Skin of body (tissue), 3 donors: ENCODE measurements at places on chromosomes 4 and X. TPM values are rescaled to one million over a fixed set of nuclear protein-coding genes. Genes with fewer than 3 reads are reported as not detected.

DNA sequence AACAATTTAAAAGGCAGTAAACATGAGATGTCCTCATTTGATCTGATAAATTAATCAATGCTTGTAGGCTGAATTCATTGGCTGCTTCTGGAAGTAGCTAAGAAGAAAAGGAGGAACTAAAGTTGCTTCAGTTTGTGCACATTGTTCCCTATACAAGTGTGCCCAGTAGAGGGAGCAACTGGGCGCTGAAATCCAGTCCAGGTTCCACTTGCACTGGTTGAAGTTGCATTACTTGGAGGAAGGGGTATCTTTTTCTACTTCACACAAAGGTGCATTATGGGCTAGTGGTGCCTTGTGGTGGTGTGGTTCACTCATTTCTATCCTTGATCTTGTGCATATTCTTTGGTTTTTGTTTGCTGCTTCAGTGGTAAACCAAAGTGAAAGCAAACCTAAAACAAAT lies 67.9 kb upstream of the SOX3 start:
- DNase-seq = no peak

DNA sequence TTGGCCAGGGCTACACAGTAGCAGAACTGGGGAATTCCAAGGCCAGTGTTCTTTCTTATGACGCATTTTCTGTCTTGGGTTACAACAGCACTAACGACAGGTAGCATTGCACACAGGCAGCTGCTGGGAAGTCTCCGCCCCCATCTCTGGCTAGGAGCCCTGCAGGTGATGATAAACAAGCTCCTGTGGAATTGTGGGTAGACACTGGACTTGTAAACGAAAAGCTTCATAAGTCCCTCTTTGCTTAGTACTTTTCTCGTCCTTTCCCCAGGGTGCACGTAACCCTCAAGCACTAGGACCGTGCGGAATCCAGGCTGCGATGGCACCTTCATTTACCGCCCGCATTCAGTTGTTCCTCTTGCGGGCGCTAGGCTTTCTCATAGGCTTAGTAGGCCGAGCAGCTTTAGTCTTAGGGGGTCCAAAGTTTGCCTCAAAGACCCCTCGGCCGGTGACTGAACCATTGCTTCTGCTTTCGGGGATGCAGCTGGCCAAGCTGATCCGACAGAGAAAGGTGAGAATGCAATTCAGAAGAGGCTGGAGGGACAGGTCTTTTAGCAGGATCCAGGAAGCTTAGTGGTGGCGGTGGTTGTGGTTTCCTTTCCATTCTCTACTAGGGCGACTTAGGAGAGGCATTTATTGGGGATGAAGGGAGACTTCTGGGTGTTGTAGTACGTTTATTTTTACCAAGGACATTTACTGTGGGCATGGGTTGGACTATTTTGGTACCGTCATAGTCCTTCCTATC lies at the start of gene FAAH2:
FAAH2 (plus strand) TSS at position 200 of the 745 bp plus-strand sequence; CDS start at position 320, 120 bp downstream.
- DNase-seq = no peak

- no peak for DNase-seq
Measured at GRCh38 chr4:97670703-97671269, 472.5 kb downstream of the STPG2 start.

- DNase-seq = no peak
Measured at GRCh38 chr4:140081641-140082390, 72.2 kb downstream of the MAML3 start.

- DNase-seq = no peak
Measured at GRCh38 chrX:106404512-106404911, 207.3 kb upstream of the RADX start.

DNA sequence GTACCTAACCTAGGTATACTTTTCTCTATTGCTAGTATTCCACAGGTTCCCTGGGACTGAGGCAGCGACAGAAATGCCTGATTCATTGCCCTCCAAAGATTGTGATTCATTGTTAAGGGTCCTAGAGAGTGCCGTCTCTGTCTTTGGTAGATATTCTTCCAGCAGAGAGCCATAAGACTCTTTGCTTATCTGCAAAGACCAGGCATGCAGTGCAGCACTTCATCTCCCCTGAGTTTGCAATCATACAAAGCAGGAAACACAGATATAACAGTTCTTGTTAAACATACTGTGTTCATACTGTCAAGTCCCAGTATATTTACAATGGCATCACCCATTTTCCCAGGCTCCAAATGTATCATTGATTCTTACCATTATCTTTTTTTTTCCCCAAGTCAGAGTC lies 47.7 kb downstream of the KLF8 start:
- no peak for DNase-seq

GRCh38 chr4:152408514-152409327 lies 127.2 kb downstream of the FBXW7 start:
- DNase-seq = no peak

- no peak for DNase-seq
Measured at GRCh38 chr4:118936406-118936805, 47.8 kb downstream of the SYNPO2 start.

DNA sequence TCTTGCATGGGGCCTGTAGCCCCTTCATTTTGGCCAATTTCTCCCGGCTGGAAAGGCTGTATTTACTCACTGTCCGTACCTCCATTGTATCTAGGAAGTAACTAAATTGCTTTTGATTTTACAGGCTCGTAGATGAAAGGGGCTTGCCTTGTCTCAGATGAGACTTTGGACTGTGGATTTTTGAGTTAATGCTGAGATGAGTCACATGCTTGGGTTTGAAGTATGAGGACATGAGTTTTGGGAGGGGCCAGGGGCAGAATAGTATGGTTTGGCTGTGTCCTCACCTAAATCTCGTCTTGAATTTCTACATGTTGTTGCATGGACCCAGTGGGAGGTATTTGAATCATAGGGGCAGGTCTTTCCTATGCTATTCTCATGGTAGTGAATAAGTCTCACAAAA lies 407.6 kb upstream of the NDST3 start:
- DNase-seq = no peak

DNA sequence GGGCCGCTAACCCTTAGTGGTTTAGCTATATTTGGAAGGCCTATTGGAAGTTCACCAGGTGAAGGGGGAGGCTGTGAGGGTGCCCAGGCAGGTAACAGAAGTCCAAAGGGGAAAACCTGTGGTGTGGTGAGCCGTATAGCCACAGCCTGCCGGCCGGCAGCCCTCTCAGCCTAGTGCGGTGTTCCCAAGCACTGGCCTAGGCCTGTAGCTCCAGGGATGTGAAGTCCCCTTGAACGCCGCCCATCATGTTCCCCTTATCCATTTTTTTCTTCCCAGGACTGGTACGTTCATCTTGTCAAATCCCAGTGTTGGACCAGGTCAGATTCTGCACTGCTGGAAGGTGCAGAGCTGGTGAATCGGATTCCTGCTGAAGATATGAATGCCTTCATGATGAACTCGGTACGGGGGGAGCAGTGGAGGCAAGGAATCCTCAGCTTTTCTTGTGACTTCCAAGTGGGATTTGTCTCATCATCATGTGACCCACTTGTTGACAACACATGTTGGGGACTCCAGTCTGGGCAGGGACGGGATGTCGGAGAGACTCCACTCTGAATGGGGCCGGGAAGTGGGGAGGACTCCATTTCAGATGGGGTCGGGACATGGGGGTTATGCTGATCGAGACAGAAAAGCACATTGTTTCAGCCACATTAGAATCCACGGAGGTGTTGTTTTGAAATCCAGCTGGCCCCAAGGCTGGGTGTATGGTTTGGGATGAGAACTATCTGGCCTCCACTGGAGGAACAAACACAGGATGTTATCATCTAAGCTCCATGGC lies 39.2 kb upstream of the MSANTD1 start:
- no peak for DNase-seq

DNA sequence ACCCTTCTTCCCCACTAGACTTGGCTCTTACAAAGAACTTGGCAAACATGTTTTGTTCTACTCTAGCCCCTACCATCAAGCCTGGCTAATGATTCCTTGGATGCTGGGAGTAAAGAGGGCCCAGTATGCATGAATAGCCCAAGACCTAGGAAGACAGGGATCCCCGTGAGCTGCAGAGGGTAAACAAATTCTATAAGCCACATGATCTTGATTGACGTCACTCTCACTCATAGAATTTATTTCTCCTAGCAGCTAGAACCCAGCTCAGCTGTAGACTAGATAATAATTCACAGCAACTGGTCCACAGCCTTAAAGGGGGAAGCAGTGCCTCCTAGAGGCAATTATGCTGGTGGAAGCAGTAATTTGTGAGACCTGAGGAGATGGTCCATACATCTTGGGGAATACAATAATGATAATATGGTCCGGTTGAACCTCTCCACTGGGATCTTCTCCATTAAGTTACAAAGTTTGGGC lies 16.1 kb upstream of the USO1 start:
- no peak for DNase-seq

GRCh38 chr4:138573246-138573645 lies 331.1 kb upstream of the SLC7A11 start:
- no peak for DNase-seq

DNA sequence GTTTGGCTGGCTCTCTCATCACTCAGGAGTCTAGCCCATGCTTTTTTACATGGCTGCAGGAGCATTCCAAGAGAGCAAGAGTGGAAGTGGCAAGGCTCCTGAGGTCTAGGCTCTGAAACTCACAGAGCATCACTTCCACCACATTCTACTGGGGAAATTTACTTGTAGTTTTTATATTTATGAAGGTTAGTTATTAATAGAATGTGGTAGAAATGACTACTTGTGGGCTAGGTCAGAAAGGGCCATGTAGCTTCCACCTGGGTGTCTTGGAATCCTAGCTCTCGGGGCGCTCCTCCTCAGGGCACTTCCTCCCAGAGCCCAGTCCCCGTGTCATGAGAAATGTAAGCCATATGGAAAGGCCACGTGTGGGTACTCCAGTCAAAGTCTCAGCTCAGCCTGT lies 127.0 kb upstream of the CASK start:
- no peak for DNase-seq

- DNase-seq = no peak
Measured at GRCh38 chr4:25938787-25939186, 24.8 kb downstream of the SMIM20 start.

- no peak for DNase-seq
Measured at GRCh38 chr4:99507349-99507748, 3.5 kb upstream of the C4orf17 start.

- DNase-seq = no peak
Measured at GRCh38 chrX:134202561-134202960, 34.4 kb upstream of the CCDC160 start.

- no peak for DNase-seq
Measured at GRCh38 chr4:102268355-102268754, 76.9 kb downstream of the SLC39A8 start.

The UGT2B11 gene
- not detected for total RNA-seq

The LRCH2 gene
- 4.7 TPM for total RNA-seq

The TMEM144 gene
- 4.4 TPM for total RNA-seq

The HTN1 gene
- not detected for total RNA-seq

The SNCA gene
- 109 TPM for total RNA-seq

The ABCG2 gene
- total RNA-seq = 7.0 TPM

The RASSF6 gene
- total RNA-seq = 0.89 TPM

The MGARP gene
- total RNA-seq = not detected
